Thoracic aorta (tissue), 2 donors: ENCODE measurements at places on chromosomes 13 and 19.

DNA sequence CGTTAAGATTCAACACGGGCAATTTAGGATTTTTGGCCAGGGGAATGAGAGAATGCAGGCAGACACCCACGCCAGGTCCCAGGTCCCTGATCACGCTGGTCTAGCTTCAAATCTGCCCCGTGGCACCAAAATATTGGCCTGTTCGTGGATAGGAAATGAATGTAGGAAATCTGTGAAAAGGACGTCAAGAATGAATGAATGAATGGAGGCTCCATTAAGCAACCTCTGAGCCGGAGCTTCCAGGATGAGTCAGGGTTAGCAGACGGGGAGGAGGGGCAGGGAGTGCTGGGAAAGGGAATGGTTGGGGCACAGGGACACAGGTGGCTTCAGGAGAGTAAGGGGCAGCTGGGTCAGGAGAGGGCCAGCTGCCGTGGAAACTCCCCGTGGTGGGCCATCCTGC lies 4.2 kb downstream of the SULT2B1 start:
- no peak overlapping the region for H3K4me3 ChIP-seq
- no peaks in the 10 kb centered on the region for H3K36me3 ChIP-seq
- DNase-seq, result no peak
- H3K27me3 ChIP-seq, result no peaks in the 10 kb centered on the region

DNA sequence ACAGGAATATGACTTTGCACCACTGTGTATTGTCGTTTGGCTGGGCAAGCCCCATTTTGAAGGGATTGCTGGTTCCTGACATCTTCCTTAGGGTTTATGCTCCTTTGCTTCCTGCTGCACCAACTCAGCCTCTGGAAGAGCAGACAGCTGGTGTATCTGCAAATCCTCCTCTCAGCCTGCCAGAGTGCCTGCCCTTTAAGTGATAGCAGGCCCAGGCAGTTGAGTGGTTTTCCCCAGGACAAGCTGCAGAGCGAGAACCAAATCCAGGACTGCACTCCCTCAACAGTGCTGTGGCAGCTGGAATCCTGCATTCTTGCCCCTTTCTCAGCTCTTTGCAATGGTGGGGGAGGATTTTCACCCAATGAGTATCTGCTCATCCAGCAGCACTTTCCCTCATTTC lies 85.5 kb downstream of the ZNF429 start:
- H3K27me3 ChIP-seq, result no peaks in the 10 kb centered on the region
- no peak overlapping the region for H3K27ac ChIP-seq
- no peaks in the 10 kb centered on the region for H3K4me1 ChIP-seq
- no peaks in the 10 kb centered on the region for H3K36me3 ChIP-seq

DNA sequence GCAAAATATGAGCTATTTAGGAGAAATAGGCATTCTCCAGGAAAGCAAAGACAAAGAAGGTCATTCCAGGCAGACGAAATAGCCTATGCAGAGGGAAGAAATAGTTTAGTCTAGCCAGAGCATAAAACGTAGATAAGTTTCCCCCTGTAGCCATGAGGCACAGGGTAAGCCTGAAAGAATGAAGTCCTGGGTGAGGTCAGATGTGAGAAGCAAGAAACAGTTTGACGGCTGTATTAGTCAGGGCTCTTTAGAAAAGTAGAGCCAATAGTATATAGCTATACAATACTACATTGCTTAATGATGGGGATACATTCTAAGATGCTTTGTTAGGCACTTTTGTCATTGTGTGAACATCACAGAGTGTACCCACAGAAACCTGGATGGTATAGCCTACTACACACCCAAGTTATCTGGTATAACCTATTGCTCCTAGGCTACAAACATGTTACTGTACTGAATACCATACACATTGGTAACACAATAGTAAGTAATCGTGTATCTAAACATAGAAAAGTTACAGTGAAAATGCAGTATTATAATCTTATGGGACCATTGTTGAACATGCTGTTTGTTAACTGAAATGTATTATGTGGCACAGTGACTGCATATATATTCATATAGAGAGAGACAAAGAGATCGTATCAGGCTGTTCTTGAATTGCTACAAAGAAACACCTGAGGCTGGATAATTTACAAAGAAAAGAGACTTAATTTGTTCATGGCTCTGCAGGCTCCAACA lies 59.3 kb upstream of the WDFY2 start:
- DNase-seq, result no peak
- H3K27ac ChIP-seq, result no peak overlapping the region
- no peaks in the 10 kb centered on the region for H3K4me1 ChIP-seq

DNA sequence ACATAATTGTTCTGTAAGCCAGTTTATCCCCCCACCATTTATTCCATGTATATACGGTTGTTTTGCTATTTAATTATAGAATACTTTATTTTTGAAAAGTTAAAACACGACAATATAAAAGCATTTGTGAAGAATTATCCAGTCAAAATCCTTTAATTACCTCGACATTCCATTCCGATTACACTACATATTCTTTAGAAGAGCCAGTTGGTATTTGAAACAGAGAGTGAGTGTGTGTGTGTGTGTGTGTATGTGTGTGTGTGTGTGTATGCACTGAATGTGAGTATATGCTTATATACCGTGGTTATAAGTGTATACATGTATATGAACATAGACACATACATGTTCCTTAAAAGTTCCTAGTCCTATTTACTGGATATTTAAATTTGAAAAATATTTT lies 87.8 kb upstream of the KLF5 start:
- H3K27ac ChIP-seq, result no peak overlapping the region
- no peaks in the 10 kb centered on the region for H3K27me3 ChIP-seq
- H3K36me3 ChIP-seq, result no peaks in the 10 kb centered on the region
- no peak for DNase-seq
- no peak overlapping the region for H3K4me3 ChIP-seq
- H3K4me1 ChIP-seq, result no peaks in the 10 kb centered on the region

DNA sequence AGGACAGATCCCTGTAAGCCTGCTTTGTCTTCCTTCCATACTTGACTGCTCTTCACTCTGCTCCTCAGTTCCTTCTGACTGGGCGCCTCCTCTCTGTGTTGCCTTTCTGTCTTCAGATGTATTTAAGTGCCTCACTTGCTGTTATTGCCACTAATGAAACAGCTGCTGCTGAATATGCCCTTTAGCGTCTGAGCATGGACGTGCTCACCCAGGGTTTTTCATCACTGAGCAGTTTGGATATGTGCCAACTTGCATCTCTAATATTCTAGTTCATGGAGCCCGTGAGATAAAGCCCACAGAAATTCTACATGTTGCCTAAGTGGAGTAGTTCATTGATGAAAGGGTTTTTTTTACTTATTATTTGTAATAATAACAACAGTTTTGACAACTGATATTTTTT lies 198.2 kb downstream of the MYO16 start:
- no peak for DNase-seq
- no peak overlapping the region for H3K27ac ChIP-seq
- no peaks in the 10 kb centered on the region for H3K4me1 ChIP-seq
- H3K27me3 ChIP-seq, result no peaks in the 10 kb centered on the region
- H3K4me3 ChIP-seq, result no peak overlapping the region

- peak within 1 kb of the TSS; percentile 82 for H3K4me3 ChIP-seq
- peaks cover 24% of the 10 kb centered on the region for H3K36me3 ChIP-seq
- H3K4me1 ChIP-seq, result peaks cover 30% of the 10 kb centered on the region
- H3K27ac ChIP-seq, result peak within 1 kb of the TSS; percentile 93
- DNase-seq, result no peak
Measured at GRCh38 chr19:14517840-14518505, at the start of gene DNAJB1. TSS of gene DNAJB1 (minus strand) at chr19:14518397. CDS start at chr19:14518349, 48 bp downstream.

- H3K4me1 ChIP-seq, result peaks cover 55% of the 10 kb centered on the region
- H3K4me3 ChIP-seq, result no peak overlapping the region
- H3K27ac ChIP-seq, result no peak overlapping the region
- no peaks in the 10 kb centered on the region for H3K27me3 ChIP-seq
Measured at GRCh38 chr13:40975441-40975840, 43.7 kb downstream of the ELF1 start.

DNA sequence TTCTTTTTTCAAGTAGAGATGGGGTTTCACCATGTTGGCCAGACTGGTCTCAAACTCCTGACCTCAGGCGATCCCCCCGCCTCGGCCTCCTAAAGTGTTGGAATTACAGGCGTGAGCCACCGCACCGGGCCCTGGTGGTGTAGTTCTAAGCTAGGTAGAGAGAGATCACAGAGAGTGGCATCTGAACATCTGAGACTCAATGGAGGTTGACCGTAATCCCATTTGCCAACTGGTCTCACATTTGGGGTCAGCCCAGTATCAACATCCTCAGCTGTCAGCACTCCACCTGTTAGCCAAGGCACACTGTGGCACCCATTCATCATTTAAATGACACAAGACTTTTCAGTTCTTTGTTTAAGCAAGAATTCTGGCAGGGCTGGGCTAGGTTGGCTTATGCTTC lies 8.1 kb downstream of the SELENOW start:
- peaks cover 39% of the 10 kb centered on the region for H3K36me3 ChIP-seq
- H3K27me3 ChIP-seq, result no peaks in the 10 kb centered on the region
- peaks cover 34% of the 10 kb centered on the region for H3K4me1 ChIP-seq
- DNase-seq, result no peak

GRCh38 chr19:51724543-51724942 lies 752 bp upstream of the HAS1 start:
- H3K27ac ChIP-seq, result no peak overlapping the region
- no peaks in the 10 kb centered on the region for H3K36me3 ChIP-seq
- no peaks in the 10 kb centered on the region for H3K4me1 ChIP-seq
- no peak overlapping the region for H3K4me3 ChIP-seq

GRCh38 chr13:45437947-45438346 lies 19.8 kb upstream of the SLC25A30 start:
- DNase-seq, result no peak
- H3K4me3 ChIP-seq, result no peak overlapping the region
- no peaks in the 10 kb centered on the region for H3K27me3 ChIP-seq

DNA sequence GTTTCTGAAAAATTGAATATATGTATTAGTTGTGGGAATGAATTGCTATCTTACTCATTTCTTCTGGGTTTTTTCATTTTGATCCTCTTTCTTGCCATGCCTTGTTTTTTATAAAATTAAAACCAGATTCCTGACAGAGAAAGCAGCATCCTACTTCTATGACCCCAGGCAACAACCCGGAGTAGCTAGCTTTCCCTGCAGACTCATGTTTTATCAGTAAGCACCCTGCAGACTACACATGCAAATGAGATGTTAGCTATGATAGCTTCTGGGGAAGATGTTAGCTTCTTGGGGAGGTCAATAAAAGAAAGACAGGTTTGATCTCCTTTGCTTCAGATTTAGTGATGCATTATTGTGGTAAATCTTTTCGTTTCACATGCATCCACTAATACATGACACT lies 1598.6 kb downstream of the SLITRK5 start:
- H3K4me1 ChIP-seq, result no peaks in the 10 kb centered on the region
- no peaks in the 10 kb centered on the region for H3K27me3 ChIP-seq
- H3K27ac ChIP-seq, result no peak overlapping the region

DNA sequence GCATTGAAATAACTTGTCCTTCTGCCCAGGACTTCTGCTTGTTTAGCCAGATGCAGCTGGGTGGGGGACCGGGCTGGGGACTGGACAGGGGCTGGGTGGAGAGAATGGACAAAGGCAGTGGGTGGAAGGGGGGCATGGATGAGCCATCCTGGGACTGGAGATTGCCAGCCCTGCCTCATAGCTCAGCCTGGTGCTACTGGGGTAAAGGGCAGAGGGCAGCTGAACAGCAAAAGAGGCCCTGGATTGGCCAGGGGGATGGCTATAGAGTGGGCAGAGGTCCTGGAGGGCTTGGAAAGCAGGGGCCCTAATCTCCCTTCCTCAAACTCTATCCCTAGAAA lies 17.7 kb upstream of the PLAUR start:
- H3K4me1 ChIP-seq, result no peaks in the 10 kb centered on the region
- H3K4me3 ChIP-seq, result no peak overlapping the region
- H3K36me3 ChIP-seq, result no peaks in the 10 kb centered on the region
- DNase-seq, result no peak
- H3K27ac ChIP-seq, result no peak overlapping the region

DNA sequence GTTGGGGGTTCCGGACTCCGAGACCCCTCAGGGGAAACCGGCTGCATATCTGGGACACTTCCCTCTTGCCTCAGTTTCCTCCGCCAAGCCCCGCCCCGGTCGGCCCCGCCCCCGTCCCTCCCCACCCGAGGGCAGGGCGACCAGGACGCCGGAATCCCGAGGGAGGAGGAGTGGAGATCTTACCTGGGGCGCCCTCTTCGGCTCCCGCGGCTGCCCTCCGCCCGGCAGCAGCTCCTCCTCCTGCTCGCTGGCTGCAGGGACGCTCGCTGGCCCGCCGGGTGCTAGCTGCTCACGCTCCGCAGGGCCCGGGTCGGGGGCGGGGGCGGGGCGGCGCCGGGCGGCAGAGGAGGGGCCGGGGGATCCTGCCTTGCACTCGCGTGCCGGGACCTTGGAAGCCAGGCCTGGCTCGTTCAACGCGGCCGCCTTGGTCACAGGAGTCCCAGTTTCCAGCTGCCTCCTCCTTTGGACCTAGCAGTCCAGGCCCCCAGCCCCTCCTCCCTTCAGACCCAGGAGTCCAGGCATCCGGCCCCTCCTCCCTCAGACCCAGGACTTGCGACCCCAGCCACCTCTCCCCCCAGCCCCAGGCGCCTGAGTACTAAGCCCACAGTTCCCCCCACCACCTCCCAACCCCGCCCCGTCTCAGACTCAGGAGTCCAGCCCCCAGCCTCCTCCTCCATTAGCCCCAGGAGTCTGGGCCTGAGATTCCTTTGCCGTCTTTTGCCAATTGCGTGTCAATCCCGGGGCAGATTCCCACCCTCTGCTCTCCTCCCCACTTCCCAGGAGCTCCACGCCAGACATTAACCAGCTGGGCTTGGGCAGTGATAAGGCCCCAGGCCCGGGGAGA lies at the start of gene NTF4:
Gene NTF4 (minus strand): TSS at position 51 of the 844 bp plus-strand sequence. CDS start 2,821 bp downstream, outside the sequence.
- no peaks in the 10 kb centered on the region for H3K36me3 ChIP-seq
- H3K27ac ChIP-seq, result no peak within 1 kb of the TSS
- H3K4me3 ChIP-seq, result peak within 1 kb of the TSS; percentile 43
- H3K27me3 ChIP-seq, result no peaks in the 10 kb centered on the region

GRCh38 chr19:44658069-44658733 lies 13.1 kb upstream of the CEACAM19 start:
- H3K36me3 ChIP-seq, result peaks cover 68% of the 10 kb centered on the region
- H3K27me3 ChIP-seq, result no peaks in the 10 kb centered on the region
- H3K4me1 ChIP-seq, result no peaks in the 10 kb centered on the region

- DNase-seq, result peak; percentile 64
- peaks cover 80% of the 10 kb centered on the region for H3K4me1 ChIP-seq
- H3K4me3 ChIP-seq, result peak overlapping the region; percentile 97
- peak overlapping the region; percentile 99 for H3K27ac ChIP-seq
Measured at GRCh38 chr19:1102407-1103131, 1.2 kb upstream of the GPX4 start.

GRCh38 chr19:1975162-1975480 lies 34.1 kb downstream of the CSNK1G2 start:
- H3K4me1 ChIP-seq, result no peaks in the 10 kb centered on the region
- H3K27me3 ChIP-seq, result no peaks in the 10 kb centered on the region
- no peak overlapping the region for H3K27ac ChIP-seq
- peaks cover 20% of the 10 kb centered on the region for H3K36me3 ChIP-seq
- H3K4me3 ChIP-seq, result no peak overlapping the region

DNA sequence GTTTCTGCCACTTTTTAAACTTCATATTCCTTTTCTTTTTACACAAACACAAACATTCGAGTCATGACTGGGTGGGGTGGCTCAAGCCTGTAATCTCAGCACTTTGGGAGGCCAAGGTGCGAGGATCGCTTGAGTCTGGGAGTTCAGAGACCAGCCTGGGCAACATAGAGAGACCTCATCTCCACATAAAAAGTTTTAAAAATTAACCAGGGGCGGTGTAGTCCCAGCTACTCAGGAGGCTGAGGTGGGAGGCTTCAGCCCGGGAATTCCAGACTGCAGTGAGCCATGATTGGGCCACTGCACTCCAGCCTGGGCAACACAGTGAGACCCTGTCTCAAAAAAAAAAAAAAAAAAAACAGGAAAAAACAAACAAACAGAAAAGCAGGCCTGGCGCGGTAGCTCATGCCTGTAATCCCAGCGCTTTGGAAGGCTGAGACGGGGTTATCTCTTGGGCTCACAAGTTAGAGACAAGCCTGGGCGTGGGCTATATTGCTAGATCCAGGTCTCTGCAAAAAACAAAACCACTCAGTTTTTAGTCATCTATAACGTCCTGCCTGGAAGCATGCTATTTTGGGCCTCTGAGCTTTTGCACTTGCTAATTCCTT lies 583 bp upstream of the BAX start:
- peaks cover 11% of the 10 kb centered on the region for H3K4me1 ChIP-seq
- H3K27me3 ChIP-seq, result no peaks in the 10 kb centered on the region
- H3K36me3 ChIP-seq, result peaks cover 4% of the 10 kb centered on the region
- peak overlapping the region; percentile 86 for H3K4me3 ChIP-seq
